Activated naive CD4-positive, alpha-beta T cell treated with anti-CD3 and anti-CD28 coated beads for 36 hours (primary cell): ENCODE measurements at places on chromosomes 3 and 15. TPM values are rescaled to one million over a fixed set of nuclear protein-coding genes. Genes with fewer than 3 reads are reported as not detected.

- no peak for DNase-seq
Observed at GRCh38 chr15:65088643-65089021, 12.1 kb downstream of the KBTBD13 start.

DNA sequence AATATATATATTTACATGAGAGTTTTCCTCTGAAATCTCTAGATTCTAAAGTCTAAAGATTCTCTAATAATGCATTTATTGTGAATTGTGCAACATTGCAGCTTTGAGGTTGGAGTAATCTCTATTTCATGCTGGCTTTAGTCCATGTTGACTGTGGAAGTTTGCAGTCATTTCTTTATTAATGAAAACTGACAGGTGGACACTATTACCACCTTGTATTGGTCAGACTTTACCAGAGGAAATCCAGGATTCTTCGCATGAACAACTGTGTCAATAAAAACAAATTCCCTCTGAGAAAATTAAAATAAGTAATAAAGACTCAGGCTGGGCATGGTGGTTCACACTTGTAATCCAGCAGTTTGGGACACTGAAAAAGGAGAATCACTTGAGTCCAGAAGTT, 274.1 kb downstream of the SHQ1 start:
- no peak for DNase-seq

DNA sequence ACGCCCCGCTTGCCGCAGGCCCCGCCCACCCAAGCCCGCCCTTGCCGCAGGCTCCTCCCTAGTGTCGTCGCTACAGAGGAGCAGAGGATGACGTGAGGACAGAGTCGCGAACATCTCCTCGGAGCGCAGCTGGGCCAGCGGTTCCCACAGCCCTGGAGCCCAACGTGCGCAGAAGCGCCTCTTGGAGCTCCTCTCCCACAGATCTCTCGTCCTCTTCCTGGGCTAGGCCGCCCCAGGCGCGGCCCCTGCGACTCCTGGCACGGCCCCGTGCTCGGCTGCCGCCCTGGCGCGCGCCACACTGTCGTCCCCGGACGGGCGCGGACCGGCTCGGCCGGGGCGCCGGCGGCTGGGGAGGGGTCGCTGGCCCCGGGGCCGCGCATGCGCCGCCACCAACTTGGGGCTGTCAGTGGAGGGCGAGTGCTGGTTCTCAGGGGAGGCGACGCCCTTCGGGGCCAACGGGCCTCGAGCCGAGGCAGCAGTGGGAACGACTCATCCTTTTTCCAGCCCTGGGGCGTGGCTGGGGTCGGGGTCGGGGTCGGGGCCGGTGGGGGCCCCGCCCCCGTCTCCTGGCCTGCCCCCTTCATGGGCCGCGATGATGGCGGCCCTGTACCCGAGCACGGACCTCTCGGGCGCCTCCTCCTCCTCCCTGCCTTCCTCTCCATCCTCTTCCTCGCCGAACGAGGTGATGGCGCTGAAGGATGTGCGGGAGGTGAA, at the start of gene TRPC1:
TRPC1 (plus strand) TSS at position 67 of the 714 bp plus-strand sequence; CDS start at position 593, 526 bp downstream.
- DNase-seq = peak; percentile 57

DNA sequence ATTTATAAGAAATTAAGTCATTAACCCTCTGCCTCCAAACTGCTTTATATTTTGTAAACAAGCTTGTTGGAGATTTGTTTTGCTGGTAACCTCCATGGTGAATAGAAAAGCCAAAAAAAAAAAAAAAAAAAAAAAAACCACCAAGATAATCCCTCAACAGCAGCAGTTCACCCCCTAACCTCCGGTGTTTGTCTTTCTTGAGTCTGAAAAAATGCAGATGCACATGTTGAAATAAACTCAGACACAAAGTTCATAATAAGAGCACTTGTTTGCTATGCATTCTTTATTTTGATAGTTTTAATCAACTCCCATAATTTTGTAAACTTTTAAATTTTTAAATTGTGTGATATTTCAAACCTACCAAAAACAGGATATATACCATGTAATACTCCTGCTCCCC, 1.8 kb upstream of the PLCH1 start:
- DNase-seq = no peak

DNA sequence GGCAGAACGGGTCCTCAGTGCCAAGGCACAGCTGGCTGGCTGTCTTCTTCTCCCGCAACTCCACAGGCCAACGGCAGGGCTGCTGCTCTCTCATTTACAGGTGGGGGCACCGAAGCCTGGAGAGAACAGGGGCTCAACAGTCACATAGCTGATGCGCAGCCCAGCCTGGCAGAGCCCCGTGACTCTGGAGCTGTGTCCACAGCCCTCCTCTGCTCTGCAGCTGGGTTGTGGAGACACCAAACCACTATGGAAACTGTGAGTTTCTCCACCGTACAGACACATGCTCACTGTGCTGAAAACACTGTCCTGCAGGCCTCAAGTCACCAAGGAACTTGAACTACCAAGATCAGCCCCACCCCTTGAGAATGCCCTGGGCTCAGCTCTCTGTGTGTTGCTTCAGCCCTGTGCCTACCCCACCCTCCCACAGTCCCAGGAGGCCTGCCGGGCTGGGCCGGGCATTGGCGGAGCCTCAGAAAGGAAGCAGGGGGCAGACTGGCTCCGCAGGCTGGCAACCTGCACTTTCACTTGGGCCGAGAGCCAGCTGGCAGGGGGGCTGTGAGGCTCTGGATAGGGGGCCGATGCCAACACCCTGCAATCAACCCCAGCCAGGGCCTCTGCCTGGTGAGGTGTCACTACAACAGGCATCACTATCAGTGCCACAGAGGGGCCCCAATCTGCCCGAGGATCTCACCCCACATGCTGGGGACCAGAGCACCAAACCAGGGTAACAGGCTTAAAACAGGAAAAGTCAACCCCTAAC, 113.7 kb upstream of the RPL32 start:
- DNase-seq = peak; percentile 43

DNA sequence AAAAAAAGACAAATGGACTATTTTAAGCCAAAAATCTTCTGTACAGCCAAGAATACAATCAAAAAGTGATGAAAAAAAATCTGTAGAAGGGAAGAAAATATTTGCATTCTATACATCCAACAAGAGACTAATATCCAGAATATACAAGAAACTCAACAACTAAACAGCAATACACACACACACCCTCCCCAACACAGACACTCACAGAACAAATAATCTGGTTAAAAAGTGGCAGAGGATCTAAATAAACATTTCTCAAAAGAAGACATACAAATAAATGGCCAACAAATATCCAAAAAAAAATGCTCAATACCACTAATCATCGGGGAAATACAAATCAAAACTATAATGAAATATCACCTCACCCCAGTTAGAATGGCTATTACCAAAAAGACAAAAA, 209.0 kb upstream of the ZNF385D start:
- DNase-seq = no peak

DNA sequence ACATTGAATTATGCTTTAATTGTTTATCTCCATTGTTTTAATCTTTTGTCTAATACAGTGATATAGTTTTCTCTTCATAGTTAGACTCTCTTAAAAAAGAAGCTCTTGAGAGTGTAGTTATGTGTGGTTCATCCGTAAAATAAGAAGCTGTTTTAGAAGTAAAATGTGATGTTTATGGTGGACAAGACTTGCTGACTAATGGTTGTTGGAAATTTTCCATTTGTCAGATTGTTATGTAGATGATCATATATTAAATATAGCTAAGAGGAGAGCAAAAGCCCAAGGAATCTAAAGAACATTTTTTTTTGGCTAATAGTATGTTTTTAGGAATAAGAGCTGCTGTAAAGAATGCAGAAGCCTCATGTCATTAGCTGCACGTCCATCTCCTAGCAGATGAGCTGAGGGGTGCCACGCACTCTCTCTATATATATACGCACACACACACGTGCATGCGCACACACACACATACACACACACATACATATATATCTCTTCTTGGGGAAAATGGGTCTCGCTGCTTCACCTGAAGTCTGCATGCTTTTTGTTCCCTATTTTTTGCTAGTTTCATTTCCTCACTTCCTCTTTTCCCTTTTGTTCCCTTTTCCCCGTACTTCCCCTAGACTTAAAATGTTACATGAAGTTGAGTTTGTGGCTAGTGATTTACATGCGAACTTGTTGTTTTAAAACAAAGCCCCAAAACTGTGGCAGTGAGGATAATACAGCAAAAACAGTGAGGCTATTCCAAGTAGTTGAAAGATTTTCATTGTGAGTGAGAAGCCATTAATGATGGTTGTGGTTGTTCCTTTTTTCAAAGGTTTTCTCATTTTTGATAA, 107.8 kb downstream of the MBNL1 start:
- no peak for DNase-seq

DNA sequence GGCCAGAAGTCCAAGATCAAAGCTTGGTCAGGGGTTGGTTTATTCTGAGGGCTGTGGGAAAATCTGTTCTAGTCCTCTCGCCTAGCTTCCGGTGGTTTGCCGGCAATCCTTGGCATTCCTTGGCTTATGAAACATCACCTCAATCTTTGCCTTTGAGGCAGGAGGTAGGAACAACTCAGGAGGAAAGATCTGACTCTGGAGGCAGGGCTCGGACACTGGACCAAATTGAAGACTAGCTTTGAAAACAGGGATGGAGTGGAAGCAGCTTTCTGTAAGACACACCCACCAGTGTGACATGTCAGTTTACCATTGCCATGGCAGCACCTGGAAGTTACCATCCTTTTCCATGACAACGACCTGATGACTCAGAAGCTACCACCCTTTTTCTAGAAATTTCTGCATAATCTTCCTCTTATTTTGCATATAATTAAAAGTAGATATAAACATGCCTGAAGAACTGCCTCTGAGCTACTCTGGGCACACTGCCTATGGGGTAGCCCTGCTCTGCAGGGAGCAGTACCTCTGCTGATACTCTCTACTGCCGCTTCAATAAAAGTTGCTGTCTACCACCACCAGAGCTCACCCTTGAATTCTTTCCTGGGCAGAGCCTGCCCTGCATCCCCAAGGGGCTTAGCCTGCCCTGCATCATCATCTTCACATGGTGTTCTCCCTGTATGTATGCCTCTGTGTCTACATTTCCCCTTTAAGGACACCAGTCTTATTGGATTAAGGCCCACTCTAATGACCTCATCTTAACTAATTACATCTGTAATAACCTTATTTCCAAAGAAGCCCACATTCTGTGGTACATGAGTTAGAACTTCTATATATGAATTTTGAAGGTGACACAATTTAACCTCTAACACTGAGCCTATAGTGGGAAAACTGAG, 38.3 kb upstream of the TM4SF4 start:
- no peak for DNase-seq

DNA sequence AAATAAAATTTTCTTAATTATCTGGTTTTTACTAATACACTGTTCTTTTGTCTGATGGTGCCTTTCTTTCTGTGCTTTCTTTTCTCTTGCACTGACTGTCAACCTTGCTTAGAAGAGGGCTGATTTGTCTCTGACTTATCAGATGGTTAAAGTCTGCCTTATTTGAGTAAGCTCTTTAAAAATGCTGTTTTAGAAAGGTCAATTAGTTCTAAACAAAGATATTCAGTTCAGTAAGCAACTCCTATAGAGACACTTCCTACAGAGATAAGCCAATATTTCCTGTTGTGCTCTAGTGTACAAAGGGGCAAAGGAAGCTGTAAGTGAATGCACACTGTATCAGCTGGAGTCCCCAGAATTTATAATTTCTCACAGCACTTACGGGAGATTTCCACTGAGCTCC, 153.4 kb upstream of the TSPAN3 start:
- no peak for DNase-seq

GRCh38 chr3:12891985-12892839, 50.8 kb upstream of the RPL32 start:
- peak; percentile 63 for DNase-seq

DNA sequence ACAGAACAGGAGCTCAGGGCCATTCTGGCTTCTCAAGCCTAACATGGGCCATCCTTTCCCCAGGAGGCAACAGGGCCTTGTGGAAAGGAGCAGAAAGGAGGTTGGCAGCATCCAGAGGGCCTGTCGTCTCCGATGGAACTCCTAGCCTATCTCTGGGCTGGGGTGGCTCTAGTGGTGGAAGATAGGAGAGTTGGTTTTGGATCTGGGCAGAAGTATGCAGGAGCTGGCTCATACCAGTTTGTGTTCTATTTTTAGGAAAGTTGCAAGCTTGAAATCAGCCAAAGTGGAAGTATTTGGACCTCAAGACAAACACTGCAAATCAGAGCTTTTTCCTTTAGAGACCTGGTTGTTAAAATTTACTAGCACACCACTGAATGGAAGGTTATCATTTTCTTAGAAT, 35.4 kb upstream of the XCR1 start:
- no peak for DNase-seq

DNA sequence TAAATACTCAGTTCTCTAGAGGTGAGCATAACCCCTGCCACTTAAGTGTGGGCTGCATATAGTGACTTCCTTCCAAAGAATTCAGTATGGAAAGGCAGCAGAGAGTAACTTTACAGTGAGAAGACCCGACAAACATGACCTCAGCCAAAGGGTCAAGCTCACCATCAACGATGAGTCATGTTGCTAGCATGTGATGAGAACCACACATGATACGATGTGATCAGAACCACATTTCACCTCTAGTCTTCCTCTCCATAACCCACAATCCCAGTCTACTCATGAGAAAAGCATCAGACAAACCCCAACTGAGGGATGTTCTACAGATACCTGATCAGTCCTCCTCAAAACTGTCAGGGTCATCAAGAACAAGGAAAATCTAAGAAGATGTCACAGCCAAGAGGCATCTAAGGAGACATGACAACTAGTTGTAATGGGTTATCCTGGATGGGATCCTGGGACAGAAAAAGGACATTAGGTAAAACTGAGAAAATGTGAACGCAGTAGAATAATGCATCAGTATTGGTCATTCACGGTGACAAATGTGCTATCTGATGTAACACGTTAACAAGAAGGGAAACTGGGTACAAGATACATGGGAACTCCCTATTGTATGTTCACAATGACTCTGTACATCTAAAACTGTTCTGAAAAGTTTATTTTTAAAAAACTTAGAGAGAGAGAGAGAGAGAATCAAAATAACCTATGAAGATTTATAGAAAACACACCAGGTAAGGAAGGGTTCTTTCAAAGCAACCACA, 28.3 kb downstream of the SEC61A1 start:
- DNase-seq = no peak

DNA sequence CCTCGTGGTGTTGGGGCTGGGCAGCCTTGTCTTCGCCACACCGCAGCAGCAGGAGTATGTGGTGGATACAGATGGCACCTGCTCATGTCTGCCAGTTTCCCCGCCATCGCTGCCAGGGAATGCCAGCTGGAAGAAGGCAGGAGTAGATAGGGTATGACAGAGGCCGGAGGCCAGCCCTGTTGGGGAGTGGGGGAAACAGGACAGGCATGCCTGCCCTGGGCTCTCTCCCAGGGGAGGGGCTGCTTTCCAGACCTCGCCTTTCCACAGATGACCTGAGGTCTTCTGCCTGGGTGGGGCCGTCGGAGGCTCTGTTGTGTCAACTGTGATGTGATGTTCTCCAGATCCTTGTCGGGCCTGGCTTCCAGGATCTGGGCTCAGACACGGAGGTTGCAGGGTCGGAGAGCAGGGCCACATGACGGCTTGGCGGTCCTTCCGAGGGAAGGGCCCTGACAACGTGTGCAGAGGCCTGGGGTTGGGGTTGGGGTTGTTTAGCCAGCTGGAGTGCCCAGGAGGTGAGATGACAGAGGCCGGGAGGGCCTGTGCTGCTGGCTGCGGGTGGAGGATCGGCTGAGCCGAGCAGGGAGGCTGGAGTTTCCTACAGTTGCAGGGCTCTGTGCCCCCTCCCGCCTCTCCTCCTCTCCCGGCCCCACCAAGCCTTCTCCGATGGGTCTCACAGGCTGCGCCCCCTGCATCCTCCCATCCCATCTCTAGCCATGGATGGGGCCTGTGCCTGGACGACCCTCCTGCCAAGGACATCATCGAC, 102.0 kb downstream of the TBC1D2B start:
- no peak for DNase-seq

The KCNH8 gene
- total RNA-seq = not detected

The P2RY13 gene
- total RNA-seq = not detected

The MYO5C gene
- total RNA-seq = 0.19 TPM

The CP gene
- not detected for total RNA-seq

The DAZL gene
- total RNA-seq = not detected

The TMEM207 gene
- total RNA-seq = not detected
